ENCODE measurements at places on chromosomes 2 and 18.

GRCh38 chr2:113283704-113284284 lies 5.1 kb upstream of the PAX8 start:
- no peak for DNase-seq

GRCh38 chr2:8965216-8965969 lies 38.1 kb downstream of the MBOAT2 start:
- no peak for DNase-seq

DNA sequence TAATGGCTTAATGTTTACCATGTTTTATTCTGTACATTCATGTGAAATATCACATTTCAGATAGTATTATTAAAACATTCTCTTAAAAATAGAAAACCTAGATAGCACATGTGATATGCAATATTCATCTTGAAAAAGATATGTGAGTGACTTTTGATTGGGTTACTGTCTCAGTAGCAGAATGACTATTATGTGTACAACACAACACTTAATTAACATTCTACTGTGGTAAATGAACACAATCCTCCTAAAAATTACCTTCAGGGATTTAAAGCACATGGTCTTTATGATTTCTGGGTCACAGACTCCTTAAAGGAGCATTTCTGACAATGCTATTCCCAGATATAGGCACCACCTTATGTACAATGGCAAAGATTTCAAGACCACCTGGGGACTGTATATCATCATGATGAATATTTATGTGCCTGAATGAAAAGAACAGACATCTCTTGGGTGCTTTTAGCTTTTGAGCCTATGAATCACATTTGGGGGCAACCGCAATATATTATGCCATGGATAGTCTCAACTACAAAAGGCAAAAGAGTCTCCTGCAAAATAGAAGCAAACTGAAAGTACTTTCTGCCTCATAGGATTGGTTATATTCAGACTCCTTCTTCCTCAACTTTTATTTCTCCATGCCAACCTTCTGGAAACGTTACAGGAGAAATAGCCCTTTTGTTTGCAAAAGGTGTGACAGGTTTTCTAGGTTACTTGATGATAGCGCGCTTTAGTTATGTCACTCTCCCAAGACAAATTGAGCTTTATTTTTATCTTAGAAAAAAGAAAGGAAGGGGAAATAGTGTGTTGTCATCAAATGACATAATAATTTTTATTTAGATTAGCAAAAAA lies 259.0 kb downstream of the CALCRL start:
- DNase-seq = no peak

GRCh38 chr2:24164416-24164973 lies 10.4 kb upstream of the FAM228A start:
- peak; percentile 4 for DNase-seq

DNA sequence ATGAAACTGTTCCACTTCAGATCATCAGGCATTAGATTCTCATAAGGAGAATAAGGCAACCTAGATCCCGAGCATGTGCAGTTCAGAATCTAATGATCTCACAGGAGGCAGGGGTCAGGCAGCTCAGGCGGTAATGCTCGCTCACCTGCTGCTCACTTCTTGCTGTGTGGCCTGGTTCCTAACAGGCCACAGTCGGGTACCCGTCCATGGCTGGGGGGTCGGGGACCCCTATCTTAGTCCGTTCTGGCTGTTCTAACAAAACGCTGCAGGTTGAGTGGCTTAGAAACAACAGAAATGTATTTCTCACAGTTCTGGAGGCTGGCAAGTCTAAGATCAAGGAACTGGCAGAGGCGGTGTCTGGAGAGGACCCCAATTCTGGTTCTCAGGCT lies 79.2 kb downstream of the ASB1 start:
- no peak for DNase-seq

- no peak for DNase-seq
Measured at GRCh38 chr2:71151620-71152019, 21.2 kb downstream of the MPHOSPH10 start.

DNA sequence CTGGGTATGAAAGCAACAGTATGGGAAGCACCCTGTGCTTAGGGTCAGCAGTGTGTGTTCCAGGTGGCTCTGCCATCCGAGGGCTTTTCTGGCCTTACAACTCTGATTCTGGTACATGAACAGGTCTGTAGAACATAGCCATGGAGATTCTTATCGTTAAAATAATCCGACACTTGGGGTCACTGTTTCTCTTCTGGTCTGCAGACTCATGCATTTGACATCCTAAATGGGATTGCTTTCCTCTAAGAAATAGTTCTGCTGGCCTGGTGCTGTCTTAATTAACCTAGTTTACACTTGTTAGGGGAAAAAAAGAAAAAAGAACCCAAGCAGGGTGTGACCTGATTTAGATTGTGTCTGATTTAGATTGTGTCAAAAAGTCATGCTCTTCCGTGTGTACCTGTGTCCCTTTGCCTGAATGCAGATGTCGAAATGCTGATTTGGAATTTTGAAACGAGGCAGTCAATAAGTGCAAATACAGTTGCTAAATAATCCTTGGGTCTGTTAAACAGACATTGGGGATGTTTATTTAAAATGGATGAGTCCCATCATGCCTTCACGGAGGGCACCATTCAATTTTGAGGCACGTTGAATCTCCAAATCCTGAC lies 59.6 kb downstream of the TRPM8 start:
- peak; percentile 72 for DNase-seq

DNA sequence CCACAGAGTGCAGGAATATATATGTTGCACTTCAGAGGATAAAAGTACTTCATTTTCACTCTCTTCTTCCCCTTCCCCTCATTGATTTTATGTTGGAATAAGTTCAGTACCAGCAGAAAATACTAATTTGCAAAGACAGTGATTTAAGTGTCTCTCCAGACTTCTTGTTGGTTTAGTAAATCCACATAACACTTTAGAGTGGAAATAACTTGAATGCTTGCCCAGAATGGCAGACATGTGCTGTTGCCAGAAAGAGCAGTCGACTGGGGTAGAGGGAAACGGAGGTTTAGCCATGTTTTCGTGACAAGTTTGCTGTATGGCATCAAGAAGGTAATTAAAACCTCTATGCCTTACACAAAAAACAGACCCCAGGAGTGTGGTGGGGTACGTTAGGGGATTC lies 246.0 kb upstream of the CXCR4 start:
- DNase-seq = no peak

DNA sequence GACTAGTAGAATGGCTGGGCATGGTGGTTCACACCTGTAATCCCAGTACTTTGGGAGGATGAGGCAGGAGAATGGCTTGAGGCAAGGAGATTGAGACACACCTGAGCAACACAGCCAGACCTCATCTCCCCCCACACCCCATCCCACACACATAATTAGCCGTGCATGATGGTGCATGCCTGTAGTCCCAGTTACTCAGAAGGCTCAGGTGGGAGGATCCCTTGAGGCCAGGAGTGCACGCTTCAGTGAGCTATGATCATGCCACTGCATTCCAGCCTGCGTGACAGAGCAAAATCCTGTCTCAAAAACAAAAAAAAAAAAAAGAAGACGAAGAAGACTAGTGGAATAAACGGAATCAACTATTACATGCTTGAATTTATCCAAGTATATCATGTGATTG lies 150.0 kb downstream of the STK39 start:
- DNase-seq = no peak

GRCh38 chr18:78559584-78559983 lies 420.0 kb upstream of the SALL3 start:
- no peak for DNase-seq

DNA sequence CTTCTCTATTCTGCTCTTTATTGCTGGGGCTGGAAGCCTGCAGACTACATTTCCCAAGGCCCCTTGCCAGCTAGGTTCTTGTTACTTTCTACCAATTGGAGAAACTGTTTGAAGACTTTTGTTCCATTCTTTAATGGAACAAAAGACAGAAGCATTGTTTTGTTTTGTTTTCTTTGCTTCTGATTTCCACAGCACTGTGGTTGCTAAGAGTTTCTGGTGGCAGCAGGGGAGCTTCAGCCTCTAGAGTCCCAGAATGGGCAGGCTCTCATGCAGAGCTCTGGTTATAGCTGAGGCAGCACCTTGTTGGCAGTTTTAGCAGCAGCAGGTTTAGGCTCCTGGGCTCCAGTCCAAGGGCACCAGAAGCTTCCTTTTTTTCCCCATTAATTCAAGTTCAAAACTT lies 234.3 kb downstream of the ETAA1 start:
- DNase-seq = no peak

DNA sequence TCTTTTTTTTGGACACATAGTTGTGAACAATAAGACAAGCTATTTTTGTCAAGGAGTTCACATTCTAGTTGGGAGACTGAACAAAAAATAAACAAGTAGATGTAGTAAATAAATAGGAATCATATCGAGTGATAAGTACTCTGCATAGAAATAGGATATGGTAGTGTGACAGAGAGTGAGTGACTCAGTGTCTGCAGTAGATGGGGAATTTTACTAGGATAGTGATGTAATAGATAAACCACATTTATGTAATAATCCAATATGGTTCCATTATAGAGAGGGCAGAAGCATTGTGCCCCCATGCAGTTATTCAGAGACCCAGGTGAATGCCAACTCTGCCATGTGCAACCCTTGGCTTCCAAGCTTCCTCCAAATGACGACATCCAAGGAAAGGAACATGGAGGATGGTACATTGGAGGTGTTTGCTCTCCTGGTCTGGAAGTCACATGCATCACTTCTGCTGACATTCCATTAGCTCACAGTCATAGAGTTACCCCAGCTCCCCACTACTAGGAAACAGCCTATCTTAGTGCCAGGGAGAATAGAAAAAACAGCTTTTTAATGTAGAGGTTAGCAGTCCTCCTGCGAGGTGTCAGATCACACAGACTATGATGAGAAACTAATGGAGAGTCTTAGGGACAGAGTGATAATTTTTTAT lies 595.4 kb downstream of the NYAP2 start:
- no peak for DNase-seq

GRCh38 chr18:23249348-23249747 lies 114.1 kb downstream of the CABLES1 start:
- DNase-seq = no peak

DNA sequence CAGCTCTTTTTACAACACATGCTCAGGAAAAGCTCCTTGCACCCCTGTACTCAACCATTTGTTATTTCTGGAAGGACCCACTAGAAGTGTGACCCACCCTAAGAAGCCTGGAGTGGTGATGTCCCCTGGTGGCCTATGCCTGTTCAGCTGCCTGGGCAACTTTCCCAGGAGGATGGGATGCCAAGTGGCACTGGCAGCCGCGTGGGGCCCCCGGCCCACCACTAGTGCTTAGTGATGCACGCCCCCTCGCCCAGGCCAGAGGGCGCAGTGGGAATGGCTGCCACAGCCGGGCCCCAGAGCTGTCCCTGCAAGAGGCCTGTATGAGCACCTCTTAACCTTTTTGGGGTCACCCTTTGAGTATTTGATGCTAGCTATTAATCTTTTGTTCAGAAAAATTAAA lies 18.1 kb downstream of the IMPA2 start:
- no peak for DNase-seq

GRCh38 chr2:191170773-191171172 lies 20.0 kb upstream of the STAT4 start:
- DNase-seq = peak; percentile 32

GRCh38 chr2:106537791-106538191 lies 50.6 kb downstream of the CD8B2 start:
- no peak for DNase-seq

- DNase-seq = no peak
Measured at GRCh38 chr2:54956111-54956627, 94.1 kb downstream of the RTN4 start.

DNA sequence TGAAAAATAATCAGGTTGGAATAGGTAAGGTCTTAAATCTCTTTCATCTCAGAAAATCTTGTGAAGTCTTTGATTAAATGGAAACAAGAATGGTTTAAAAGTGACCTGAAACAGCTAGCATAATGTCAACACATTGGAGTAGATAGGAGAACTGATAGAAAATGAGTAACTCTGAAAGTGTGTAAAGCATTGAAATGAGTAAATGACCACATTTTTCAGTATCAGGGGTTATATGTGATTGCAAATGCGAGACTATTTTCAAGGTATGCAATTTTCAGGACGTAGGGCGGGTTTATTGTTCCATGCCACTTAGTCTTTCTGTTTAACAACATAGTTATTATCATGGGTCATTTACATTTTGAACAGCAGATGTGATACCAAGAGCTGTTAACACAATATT lies 1383.2 kb downstream of the LRP1B start:
- no peak for DNase-seq

GRCh38 chr18:60113396-60113795 lies 213.6 kb downstream of the PMAIP1 start:
- no peak for DNase-seq

DNA sequence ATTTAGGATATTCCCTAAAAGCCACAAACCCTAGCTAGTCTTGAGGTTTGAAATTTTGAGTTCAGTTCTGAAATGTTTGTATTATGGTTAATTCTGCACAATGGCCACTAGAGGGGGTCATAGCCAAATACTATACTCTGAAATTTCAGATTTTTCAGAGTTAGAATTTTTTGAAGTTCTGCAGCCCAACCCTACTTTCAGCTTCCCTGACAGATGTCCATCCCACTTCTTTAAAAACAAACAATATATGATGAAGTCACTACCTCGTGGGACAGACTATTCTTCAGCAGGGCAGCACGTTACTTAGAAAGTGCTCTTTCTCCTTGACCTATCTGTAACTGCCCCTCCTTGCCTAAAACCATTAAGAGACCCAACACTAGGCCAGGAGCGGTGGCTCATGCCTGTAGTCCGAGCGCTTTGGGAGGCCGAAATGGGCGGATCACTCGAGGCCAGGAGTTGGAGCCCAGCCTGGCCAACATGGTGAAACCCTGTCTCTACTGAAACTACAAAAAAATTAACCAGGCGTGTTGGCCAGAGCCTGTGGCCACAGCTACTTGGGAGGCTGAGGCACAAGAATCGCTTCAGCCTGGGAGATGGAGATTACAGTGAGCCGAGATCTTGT lies 48.2 kb upstream of the PAPOLG start:
- peak; percentile 40 for DNase-seq

- no peak for DNase-seq
Measured at GRCh38 chr2:184685999-184686841, 87.9 kb downstream of the ZNF804A start.

DNA sequence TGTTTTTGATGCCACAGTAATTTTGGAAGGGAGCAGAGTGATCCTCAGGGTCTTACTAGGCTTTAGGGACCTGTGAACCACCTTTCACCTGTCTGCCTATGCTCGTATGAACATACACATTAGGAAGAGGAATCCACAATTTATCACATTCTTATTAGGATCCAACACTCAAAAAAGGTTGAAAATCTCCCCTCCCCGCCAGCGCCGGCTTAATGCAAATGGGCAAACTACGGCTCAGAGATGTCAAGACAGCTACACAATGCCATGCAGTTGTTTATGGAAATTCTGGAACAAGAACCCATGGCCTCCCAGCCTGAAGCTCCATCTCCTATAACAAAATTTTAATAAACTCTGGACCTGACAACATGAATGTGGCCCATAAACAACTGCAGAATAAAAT lies 375.9 kb upstream of the ACVR2A start:
- no peak for DNase-seq

DNA sequence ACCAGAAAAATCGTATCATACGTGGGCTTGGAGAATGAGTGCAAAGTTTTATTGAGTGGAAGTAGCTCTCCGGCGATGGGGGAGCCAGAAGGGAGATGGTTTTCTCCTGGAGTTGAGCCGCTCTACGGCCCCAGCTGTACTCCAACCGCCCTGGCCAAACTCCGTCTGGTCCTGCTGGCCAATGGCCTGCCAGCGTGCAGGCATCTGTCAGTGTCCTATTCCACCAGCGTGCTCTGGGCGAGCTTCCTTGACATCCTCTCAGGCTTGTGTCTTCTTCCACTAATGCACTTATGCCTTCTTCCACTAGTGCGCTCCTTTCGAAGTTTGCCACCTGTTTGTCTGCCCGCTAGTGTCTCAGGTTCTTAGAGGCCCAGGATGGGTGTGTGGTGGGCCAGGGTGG lies 345.5 kb upstream of the CDH19 start:
- no peak for DNase-seq

GRCh38 chr18:36372903-36373311 lies 75.4 kb downstream of the FHOD3 start:
- DNase-seq = no peak
